Ascending aorta (tissue), 2 donors: ENCODE measurements at places on chromosomes 12 and 14.

- no peak for DNase-seq
Measured at GRCh38 chr14:20490563-20490962, 14.8 kb upstream of the RNASE10 start.

GRCh38 chr14:106613256-106613655, 1086.9 kb downstream of the TMEM121 start:
- no peak for DNase-seq

DNA sequence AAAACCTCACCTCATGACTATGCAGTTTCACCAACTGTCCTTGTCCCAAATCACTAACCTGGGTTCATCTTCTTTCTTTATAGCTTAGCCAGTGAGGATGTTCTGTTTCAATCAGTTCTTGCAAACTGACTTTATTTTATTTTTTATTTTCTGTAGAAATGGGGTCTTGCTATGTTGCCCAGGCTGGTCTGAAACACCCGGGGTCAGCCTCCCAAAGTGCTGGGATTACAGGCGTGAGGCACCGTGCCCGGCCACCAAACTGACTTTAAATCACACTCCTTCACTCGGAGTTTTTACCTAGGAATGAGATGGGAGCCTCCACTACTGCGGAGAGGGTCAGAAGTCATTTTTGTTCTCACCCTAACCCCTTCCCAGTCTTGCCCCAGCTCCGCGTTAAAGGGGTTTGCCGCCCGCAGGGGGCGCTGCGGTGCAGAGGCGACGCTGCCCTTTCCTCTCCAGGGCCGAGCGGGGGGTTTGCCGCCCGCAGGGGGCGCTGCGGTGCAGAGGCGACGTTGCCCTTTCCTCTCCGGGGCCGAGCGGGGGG, 7.0 kb upstream of the B4GALNT3 start:
- no peak for DNase-seq

DNA sequence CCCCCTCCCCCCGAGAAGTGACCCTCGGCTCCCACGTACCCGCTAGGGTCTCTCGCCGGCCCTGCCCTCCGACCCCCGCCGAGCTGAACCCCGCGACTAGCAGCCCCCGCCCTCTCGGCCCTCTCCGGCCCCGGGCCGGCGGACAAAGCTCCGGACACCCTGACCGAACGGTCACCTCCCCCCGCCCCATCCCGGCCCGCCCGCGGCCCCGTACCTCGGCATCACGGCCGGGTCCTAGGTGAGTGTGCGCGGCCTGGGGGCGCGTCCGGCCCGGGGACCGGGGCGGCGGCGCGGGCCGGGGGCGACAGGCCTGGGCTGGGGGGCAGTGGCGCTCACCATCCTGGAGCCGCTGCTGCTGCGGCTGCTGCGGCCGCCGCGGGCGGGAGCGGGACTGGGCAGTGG, at the start of gene FIGNL2:
Gene FIGNL2 (minus strand): TSS at position 393 of the 402 bp plus-strand sequence. CDS start 26,305 bp downstream, outside the sequence.
- no peak for DNase-seq

- DNase-seq = no peak
Measured at GRCh38 chr14:102490456-102490855, 19.1 kb downstream of the ANKRD9 start.

DNA sequence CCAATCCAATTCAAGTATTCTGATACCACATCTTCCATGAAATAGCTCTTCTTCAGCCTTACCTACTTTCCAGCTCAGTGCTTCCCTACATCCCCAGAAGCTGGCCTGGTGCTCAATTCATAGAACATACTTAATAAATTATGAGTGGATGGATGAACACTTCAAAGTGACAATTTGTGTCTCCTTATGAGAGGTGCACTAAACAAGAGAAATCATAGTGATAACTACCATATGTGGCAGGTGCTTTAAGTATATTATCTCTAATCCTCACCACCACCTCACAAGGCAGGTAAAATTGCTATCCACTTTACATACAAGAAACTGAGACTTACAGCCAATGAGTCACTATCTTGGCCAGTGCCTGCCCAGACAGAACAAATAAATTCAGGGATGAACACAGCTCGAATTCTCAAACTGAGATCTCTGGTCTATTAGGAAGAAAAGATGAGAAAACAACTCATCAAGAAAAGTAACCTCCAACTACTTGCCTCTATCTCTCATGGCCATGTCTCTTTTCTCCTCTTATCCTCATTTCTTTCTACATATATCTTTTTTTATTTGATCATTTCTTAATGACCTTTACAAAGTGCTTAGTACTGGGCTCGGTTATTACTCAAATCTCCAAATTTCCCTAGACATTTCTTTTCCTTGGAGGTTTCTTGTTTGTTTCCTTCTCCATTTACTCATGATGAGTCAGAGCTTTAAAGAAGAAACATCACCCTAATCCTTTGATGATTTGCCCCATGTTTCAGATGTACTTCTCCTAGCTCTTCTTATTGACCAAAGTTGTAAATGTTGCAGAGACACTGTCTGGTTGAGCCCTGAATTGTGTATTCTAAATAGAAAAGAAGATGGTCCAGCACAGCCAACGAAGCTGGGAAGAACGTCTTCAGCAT, 161.5 kb downstream of the RPS29 start:
- no peak for DNase-seq

- DNase-seq = no peak
Measured at GRCh38 chr12:127896661-127897060, 370.3 kb upstream of the TMEM132C start.

DNA sequence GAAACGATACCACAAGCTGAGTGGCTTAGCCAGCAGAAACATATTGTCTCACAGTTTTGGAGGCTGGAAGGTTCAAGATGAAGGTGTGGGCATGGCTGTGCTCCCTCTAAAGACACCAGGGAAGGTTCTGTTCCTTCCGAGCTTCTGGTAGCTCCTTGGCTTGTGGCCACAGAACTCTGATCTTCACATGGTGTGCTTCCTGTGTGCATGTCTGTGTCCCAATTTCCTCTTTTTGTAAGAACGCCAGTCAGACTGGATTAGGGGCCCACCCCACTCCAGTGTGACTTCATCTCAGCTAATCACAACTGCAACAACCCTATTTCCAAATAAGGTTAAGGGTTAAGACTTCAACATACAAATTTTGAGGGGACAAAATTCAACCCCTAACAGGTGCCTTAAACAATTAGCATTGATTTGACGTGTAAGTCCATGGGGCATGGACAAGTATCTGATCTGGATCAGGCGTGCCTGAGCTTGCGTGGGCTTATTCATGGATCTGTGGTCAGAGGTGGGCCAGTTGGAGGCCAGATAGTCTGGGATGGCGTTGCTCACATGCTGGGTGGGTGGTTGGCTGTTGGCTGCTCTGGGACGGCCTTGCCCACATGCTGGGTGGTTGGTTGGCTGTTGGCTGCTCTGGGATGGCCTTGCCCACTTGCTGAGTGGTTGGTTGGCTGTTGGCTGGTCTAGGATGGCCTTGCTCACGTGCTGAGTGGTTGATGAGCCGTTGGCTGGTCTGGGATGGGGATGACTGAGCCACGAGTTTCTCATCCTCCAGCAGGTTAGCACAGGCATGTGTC, 88.5 kb downstream of the LGMN start:
- DNase-seq = peak; percentile 61

DNA sequence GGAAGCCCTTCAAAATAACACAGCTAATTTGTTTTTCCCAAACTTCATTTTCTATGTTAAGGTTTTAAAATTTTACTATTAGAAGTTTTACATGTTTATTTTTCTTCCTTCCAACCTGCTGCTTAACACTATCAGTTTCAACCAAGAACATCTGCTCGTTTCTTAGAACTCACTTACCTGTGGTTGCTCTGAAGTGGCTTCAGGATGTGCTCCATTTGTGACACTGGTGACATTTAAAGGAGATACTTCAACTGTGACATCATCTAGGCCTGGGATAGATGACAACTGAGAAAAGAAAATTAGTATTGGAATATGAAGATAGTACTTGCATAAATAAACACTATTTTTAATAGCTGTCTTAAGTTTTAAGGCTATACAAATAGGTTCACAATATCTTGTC, 17.9 kb downstream of the WASHC3 start:
- DNase-seq = no peak

DNA sequence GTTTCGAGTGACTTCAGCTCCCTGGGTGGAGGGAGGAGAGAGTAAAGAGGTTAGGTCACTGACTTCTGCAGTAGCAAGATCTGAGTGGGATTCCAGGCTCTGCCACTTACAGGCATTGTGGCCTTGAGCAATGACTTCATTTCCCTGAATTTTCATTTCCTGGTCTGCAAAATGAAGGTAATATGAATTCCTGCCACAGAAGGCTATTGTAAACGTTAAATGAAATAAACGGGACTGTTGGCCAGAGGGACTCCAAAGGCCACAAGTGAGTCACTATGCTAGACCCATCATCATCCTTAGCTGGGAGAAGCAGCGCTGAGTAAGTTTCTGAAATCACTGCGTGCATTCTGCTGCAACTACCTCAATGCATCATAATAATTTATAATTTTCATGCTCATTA, 807.8 kb downstream of the AACS start:
- DNase-seq = no peak

GRCh38 chr12:28869197-28869596, 279.9 kb upstream of the FAR2 start:
- DNase-seq = no peak

GRCh38 chr12:6211421-6211869, 11.2 kb downstream of the CD9 start:
- DNase-seq = no peak

DNA sequence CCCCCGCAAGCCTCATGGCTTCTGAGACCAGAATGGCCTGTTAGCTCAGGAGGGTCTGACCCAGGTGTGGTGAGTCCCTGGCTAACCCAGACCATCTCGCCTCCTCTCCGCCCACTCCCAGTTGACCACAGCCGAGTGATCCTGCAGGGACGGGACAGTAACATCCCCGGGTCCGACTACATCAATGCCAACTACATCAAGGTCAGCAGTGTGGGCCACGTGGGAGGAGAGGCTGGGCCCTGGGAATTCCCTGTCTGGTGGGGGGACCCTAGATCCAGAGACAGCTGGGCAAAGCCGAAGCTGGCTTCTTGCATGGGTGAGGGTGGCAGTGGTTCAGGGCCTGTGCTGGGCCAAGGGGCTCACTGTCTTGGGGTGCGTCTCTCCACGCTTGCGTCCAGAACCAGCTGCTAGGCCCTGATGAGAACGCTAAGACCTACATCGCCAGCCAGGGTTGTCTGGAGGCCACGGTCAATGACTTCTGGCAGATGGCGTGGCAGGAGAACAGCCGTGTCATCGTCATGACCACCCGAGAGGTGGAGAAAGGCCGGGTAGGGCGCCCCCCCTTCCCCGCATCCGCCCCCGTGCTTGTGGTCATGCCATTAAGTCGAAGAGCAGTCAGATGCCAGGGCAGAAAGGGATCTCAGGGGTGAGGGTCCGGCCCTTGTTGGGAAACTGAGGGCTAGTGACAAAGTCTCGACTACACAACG, 5.0 kb downstream of the PTPN6 start:
- peak; percentile 63 for DNase-seq

- no peak for DNase-seq
Measured at GRCh38 chr12:16168078-16168477, 109.4 kb downstream of the SLC15A5 start.

- DNase-seq = no peak
Measured at GRCh38 chr12:10170216-10170615, 1.7 kb downstream of the OLR1 start.

- DNase-seq = no peak
Measured at GRCh38 chr12:6238875-6239274, 38.7 kb downstream of the CD9 start.
